ENCODE measurements at places on chromosomes 13 and 19. TPM values are rescaled to one million over a fixed set of nuclear protein-coding genes. Genes with fewer than 3 reads are reported as not detected.

GRCh38 chr19:2054763-2055162 lies 3.7 kb upstream of the MKNK2 start:
- no peak for DNase-seq

DNA sequence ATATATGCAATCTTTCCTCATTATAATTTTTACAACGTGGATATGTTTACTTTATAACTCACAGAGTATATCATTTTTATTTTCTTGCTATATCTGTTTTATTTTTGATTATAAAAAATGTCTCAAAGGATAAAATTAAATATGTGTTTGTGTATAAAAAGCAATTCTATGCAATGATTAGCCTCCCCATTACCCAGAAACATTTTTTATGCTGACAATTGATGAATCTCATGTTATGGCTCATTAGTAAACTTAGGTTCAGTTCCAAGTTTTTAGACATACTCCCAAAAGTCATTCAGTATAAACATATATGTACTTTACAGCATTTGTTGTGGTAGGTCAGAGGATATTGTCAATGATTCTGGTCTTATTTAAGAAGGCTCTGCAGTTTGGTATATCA lies 540.1 kb upstream of the SPRY2 start:
- DNase-seq = no peak

- no peak for DNase-seq
Measured at GRCh38 chr13:32246468-32246867, 68.7 kb downstream of the ZAR1L start.

GRCh38 chr13:113226873-113227450 lies 17.5 kb downstream of the CUL4A start:
- no peak for DNase-seq

DNA sequence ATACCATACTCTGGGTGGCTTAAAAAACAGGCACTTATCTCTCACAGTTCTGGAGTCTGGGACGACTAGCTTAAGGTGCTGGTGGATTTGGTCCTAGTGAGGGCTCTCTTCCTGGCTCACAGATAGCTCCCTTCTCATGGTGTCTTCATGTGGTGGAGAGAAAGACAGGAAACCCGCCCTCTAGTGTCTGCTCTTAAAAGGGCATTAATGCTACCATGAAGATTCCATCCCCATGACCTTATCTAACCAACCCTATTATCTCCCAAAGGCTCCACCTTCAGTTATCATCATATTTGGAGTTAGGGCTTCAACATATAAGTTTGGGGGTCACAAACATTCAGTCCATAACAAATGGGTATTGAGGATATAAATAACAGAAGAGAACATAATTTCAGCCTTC lies 139.4 kb downstream of the HS6ST3 start:
- no peak for DNase-seq

The ZNF541 gene
- total RNA-seq = 0.44 TPM

The SBSN gene
- total RNA-seq = not detected

DNA sequence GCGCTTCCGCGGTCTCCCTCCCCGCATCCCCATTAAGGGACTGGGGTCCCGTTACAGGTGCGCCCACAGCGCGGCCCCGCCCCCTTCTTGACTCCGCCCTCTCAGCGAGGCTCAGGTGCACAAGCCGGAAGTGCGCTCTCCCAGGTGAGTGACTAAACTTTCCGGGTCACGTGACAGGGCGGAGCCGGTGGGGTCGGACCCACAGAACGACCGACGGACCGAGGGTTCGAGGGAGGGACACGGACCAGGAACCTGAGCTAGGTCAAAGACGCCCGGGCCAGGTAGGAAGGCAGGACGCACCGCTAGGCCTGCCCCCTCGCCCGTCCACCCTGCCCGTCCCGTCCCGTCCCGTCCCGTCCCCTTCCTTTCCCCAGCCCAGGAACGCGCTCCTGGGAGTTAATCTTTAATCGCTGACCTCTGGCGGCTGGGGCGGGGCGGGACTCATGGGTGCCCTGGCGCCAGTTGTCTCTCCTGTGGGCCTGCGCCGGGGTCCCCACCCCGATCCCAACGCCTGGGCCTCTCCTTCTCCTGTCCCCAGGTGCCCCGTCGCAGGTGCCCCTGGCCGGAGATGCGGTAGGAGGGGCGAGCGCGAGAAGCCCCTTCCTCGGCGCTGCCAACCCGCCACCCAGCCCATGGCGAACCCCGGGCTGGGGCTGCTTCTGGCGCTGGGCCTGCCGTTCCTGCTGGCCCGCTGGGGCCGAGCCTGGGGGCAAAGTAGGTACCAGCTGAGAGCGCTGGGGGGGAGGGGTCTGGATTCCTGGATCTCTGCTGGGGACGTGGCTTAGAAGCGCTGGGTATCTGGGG lies at the start of gene CRB3:
CRB3 (plus strand) TSS at position 202 of the 804 bp plus-strand sequence; CDS start at position 633, 431 bp downstream.
- DNase-seq = peak; percentile 34

DNA sequence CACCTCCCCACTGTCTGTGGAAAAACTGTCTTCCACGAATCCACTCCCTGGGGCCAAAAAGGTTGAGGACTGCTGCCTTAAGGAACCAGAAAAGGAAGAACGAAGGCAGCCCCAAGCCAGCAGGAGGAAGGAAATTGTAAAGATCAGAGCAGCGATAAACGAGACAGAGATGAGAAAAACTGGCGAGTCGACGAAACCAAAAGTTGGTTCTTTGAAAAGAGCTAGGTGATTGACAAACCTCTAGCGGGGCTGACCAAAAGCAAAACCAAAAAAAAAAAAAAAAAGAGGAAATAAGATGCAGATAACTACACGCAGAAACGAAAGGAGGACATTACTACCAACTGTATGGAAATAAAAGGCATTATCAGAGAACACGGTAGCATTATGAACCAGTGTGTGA lies 76.9 kb downstream of the GADD45B start:
- DNase-seq = peak; percentile 46

The SIGLEC10 gene
- total RNA-seq = 2.4 TPM

The IFNL1 gene
- not detected for total RNA-seq

The PRSS57 gene
- not detected for total RNA-seq

GRCh38 chr13:48158915-48159314 lies 64.0 kb upstream of the MED4 start:
- DNase-seq = no peak

DNA sequence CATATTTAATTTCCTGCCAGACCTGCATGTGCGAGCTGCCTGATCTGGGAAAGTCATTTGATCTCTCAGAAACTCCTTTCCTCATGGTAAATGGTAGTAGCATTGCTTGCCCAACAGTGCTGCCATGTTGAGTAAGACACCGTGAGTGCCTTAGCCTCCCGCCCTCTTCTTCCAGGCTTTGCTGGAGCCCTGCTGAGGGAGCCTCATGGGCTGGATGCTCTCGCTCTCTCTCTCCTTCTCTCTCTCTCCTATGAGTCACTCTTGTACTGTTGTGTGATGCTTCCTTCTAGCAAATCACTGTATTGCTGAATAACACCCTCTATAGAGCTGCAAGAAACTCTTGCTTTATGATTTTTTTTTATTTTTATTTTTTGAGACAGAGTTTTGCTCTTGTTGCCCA lies 365.5 kb downstream of the UQCRFS1 start:
- DNase-seq = no peak

GRCh38 chr19:6480848-6481415 lies 655 bp downstream of the DENND1C start:
- DNase-seq = no peak

All from CD8-positive, alpha-beta memory T cell (primary cell).